ENCODE measurements at places on chromosomes 2 and 18.

GRCh38 chr2:231300020-231300721 is 95.3 kb upstream of the B3GNT7 start:
- no peak for DNase-seq

DNA sequence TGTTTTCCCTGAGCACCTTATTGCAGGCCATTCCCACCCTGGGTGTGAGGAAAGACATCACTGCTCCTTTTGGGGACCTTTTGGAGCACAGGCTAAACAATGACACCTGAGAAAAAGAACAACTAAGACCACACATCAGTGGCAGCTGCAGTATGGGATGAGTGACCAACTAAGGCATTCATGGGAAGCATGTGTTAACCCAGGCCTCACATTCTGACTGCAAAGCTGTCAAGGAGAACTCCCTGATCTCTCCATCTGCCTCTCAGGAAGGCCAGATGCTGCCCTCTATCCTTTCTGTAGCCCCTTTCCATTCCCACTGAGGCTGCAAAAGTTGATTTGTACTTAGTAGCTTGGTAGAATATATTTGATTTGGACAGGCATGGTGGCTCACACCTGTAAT is 277.7 kb upstream of the FBXO11 start:
- DNase-seq = no peak

DNA sequence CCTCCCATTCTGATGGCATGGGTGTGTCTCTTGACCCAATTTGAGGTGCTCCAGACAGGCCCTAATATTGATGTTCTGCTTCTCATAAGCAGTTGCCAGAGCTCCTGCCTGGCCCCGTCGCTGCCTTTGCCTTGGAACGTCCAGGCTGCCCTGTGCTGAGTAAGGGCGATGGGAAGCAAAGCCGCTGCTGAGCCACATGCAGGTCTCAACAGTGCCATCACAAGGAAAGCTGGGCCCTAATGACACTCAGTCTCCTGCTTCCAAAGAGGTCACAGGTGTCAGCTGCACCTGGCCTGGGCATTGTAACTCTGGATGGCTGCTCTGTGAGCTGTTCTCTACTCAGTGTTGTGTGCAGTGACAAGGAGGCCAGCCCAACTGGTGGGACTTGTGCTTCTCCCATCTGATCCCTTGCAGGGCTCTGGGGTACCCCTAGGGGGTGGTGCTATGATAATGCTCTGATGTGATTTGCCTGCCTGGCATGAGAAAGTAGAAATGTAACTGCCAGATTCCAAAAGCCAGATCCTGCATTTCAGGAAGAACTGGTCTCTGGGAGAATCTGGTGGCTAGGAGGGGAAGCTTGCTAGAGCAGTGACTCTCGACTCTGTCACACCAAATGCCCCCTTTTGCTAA is 8.7 kb downstream of the TTC39C start:
- DNase-seq = no peak

DNA sequence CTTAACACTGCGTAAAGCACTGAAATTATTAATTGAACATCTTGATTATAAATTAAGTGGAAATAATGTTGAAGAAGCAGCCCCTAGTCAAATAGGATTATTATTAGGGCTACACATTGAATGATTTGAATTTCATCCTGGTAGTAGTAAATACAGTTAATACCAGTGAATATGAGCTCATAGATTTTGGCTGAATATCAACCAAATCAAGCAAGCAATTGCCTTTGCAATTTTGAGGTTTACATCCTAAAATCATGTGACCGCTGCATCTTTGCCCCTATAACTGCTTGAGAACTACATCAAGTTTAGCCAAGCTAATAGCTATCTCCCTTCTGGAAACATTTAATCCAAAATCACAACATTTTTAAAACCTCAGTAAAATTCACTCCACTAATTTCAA is 801.2 kb upstream of the PIK3C3 start:
- no peak for DNase-seq

- DNase-seq = no peak
Observed at GRCh38 chr2:23492921-23493320, 107.9 kb downstream of the KLHL29 start.

DNA sequence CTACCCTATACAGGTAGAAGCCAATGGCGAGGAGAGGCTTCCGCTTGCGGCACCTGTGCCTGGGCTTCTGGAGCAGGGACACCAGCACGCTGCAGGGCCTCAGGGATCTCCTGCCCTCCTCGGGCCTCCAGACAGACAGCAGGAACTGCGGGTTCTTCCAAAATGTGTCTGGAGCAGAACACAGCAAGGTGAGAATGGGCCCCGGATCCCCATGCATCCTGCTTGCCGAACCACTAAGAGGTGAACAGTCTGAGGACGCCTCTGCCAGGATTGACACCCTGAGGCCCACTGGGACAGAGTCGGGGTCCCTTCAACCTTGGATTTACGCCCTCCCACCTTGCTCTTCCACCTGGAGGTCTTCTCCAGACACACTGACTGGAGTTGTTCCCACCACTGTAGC is 25.4 kb downstream of the CAPN14 start:
- no peak for DNase-seq
